Sigmoid colon (tissue), 7 donors: ENCODE measurements at places on chromosomes 7 and 10. TPM values are rescaled to one million over a fixed set of nuclear protein-coding genes. Genes with fewer than 3 reads are reported as not detected.

- no peak overlapping the region for H3K4me3 ChIP-seq
- no peak overlapping the region for H3K27ac ChIP-seq
- DNase-seq = no peak
Measured at GRCh38 chr10:2387672-2388071, 650.3 kb upstream of the ADARB2 start.

DNA sequence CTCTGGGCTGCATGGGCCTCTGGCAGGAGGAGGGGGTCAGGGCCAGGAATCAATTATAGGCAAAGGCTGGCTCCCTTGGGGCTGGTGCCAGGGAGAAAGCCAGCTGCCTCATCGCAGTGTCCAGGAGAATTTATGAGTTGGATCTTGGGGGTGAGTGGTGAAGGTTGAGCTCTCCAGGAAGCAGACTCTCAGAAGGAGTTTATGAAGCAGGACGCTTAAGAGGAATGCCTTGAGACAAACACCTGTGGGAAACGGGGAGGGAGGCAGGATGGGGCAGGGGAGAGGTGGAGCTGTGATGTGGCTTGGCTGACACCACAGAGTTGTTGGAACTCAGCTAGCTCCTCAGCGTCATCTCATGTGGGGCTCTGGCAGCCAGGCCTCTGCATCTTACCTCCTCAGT lies 428.5 kb downstream of the RPS24 start:
- no peaks in the 10 kb centered on the region for H3K27me3 ChIP-seq
- H3K4me3 ChIP-seq = no peak overlapping the region
- no peaks in the 10 kb centered on the region for H3K36me3 ChIP-seq
- H3K27ac ChIP-seq = no peak overlapping the region

DNA sequence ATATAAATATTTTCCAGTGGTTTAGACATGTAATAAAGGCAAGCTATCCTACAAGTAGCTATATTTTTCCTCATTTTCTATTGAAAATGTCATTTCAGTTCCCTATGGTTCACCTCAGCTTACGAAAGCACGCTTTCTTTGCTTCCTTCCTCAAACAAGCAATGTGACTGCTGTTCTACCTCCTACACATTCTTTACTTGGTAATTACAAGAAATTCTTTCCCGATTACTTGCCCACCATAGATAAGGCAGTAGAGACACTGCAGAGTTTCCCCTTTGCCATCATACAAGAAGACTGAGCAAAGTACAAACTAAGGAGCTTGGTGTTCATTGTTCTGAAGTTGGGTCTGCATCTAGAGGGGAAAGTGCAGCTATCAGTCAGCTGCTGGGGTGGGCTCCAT lies 249.4 kb downstream of the CRPPA start:
- no peaks in the 10 kb centered on the region for H3K36me3 ChIP-seq
- no peak for DNase-seq
- no peaks in the 10 kb centered on the region for H3K4me1 ChIP-seq

DNA sequence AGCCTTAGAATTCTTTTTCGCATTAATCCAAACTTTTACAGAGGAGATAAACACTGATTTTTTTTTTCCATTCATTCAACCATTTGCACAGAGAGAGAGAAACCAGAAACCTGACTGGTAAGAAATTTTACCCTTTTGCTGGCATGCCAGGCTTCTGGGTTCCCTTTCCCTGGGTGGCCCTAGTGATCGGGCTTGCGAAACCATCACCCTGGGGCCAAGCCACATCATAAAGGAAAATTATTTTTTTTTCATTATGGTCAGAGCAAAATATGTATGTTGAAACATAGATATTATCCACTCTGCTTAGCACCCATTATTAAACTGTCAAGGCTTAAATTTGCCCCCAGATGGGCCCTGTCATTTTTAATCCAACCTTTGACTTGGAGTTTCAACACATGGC lies 55.4 kb upstream of the INHBA start:
- H3K4me3 ChIP-seq = no peak overlapping the region
- no peak for DNase-seq
- H3K36me3 ChIP-seq = no peaks in the 10 kb centered on the region
- H3K4me1 ChIP-seq = no peaks in the 10 kb centered on the region
- no peaks in the 10 kb centered on the region for H3K27me3 ChIP-seq
- no peak overlapping the region for H3K27ac ChIP-seq

The OR13A1 gene
- total RNA-seq = 0.16 TPM
